Activated T-cell treated with anti-CD3 and anti-CD28 coated beads, Interleukin-2, amount 50 U/mL, for 48 hours (primary cell): ENCODE measurements at places on chromosomes 3 and 15.

DNA sequence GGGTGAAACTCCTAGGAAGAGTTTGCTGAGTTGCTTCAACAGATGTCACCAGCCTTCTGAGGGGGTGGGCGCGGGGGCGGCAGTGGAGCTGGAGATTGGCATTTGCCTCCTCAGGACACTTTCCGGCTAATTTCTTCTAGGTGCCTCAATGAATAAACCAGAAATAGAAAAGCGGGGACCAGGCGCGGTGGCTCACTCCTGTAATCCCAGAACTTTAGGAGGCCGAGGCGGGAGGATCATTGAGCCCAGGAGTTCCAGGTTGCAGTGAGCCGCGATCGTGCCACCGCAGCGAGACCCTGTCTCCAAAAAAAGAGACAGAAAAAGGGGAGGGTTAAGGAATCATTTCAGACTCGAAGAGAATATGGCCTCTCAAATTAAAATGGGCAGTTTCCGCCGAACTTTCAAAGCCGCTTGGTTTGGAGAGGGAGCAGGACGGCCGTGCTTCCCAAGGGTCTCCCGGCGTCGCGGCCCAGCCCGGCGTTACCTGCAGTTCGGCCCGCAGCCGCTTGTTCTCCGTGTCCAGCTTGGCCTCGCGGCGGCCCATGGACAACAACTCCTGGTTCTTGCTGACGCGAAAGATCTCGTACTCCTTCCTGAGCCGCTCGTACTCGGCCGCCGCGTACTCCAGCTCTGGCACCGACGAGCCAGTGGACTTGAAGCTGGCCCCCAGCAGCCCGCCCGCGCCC, 587 bp downstream of the NPHP3 start:
- DNase-seq: peak; percentile 24

DNA sequence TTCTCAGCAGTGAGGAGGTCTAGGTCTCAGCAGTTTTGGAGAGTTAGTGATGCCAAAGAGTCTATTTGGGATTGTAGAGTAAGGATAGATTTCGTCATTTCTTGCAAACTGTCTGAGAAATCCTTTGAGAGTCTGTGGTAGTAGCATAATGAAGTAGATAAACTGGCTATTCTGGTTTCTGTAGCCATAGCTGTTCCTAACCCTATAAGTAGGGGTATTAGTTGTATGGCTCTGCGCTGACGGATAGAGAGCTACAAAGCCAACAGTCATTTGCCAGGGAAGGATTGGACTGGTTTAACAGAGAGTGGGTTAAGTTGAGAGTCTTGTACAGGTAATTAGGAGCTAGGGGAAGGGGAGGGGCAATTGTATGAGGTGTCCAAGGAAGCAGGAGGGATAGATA, 50.6 kb downstream of the KLHDC8B start:
- DNase-seq: no peak

GRCh38 chr15:100650685-100651084, 48.3 kb downstream of the ASB7 start:
- no peak for DNase-seq

DNA sequence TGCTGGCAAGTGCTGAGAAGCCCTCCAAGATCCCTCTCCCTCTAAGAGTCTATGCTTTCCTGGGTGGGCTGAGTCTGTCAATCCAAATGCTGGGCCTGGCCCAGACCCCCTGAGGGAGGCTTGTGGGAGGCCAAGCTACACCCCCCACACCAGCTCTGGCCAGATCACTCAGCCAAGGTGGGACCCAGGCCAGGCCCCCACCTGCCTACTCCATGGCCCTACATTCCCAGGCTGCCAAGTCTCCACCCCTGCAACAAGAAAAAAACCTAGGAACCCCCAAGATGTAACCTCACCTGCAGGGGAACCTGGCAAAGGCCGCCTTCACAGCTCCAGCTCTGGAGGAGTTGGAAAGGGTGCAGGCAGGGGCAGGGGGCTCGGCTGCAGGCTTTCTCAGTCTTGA, 109.1 kb downstream of the CHSY1 start:
- no peak for DNase-seq

DNA sequence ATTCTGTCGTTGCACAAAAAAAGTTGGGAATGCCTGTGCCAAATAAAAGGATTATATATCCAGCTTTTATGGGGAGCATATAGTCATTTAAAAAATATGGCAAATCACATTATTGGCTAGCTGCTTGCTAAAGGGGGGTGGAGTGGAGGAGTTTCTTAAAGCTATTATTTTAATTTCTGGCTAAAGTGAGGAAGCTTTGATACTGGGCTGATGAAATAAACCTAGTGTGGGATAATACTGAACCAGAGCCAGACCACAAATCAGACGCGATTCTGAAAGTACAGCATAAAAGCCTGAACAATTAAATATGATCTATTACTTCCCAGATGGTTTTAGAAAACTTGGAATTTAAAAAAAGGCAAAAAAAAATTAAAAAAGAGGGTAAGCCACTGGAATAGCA, 14.4 kb downstream of the POLR2M start:
- DNase-seq: no peak

DNA sequence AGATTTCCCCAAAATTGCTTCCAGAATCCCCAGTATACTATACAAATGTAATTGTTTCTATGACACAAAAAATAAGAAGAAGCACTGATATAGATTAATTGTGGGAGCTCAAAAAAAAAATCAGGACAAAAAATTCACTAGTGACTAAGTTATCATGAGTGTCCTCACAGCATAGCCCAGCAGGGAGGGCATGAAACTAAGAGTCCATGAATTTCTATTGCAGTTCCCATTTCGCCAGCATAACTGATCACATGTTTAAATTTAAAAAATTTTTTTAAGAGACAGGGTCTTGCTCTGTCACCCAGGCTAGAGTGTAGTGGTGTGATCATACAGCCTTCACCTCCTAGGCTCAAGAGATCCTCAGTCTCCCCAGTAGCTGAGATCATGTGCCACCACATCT, 10.6 kb downstream of the NCEH1 start:
- DNase-seq: no peak

- no peak for DNase-seq
Observed at GRCh38 chr3:42421818-42422796, 11.7 kb upstream of the LYZL4 start.

GRCh38 chr15:65630760-65631159, 9.0 kb downstream of the SLC24A1 start:
- no peak for DNase-seq

GRCh38 chr3:14885307-14885706, 62.1 kb upstream of the NR2C2 start:
- peak; percentile 32 for DNase-seq

- DNase-seq: peak; percentile 79
Observed at GRCh38 chr3:36843065-36844051, 79.0 kb upstream of the DCLK3 start.

- no peak for DNase-seq
Observed at GRCh38 chr3:23944007-23944783, 891 bp upstream of the NR1D2 start.

DNA sequence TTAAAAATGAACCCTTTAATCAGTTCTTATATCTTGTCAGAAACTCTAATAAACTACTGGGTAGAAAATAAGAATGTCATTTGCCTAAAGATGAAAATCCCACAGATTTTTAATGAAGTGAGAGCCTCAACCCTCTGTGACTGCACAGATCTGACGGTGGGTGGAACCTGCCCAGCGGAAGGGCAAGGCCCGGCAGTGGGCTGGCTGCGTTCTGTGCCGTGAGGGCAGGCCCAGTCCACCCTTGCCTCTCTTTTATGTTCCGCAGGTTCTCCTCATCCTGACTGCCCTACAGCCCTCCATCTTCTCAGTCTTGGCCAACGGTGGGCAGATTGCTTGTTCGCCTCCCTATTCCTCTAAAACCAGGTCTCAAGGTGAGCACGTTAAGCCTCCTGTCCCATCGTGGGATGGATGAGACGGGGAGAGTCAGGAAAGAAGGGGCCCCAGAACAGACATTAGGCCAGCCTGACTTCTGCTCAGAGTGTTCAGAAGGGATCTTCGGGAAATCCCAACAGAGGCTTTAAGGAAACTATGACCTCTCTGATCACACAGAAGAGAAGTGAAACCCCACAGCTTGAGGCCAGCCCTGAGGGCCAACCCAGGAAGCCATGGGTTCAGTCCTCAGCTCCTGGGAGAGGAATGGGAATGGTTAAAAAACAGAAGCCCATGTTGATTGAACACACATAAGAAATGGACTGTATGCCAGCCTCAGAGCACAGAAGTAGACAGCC, 16.0 kb downstream of the SLC51A start:
- DNase-seq: no peak

- no peak for DNase-seq
Observed at GRCh38 chr3:27914199-27914598, 192.1 kb upstream of the EOMES start.

GRCh38 chr15:47484059-47484458, 233.2 kb upstream of the SEMA6D start:
- no peak for DNase-seq

GRCh38 chr3:52891164-52891563, 6.2 kb downstream of the STIMATE start:
- peak; percentile 62 for DNase-seq

GRCh38 chr3:153901991-153902390, 219.2 kb upstream of the ARHGEF26 start:
- no peak for DNase-seq

GRCh38 chr15:70297465-70298058, 199.8 kb upstream of the TLE3 start:
- DNase-seq: no peak

GRCh38 chr3:43024181-43024885, 45.2 kb downstream of the GASK1A start:
- peak; percentile 43 for DNase-seq

- DNase-seq: no peak
Observed at GRCh38 chr3:60399292-60399691, 852.0 kb downstream of the FHIT start.

GRCh38 chr3:194800002-194800401, 114.3 kb downstream of the FAM43A start:
- no peak for DNase-seq

DNA sequence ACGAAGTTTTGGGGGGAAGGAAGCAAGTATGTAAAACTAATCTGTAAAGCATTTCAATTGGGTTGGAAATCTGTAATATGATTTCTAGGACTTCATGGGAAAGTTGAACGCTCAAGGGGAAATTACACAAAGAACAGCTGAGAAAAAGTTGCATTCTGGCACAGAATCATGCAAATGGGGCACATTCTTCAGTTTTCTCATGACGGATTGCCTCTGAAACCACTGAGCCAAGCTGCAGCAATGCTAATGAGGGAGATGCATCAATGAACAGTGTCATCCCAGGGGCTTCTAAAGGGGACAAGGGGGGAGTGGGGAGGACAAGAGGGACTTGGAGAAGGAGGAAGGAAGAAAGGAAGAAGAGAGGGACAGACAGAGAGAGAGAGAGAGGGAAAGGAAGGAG, 291.4 kb upstream of the ATP11B start:
- no peak for DNase-seq

GRCh38 chr3:157094751-157095480, 65.0 kb downstream of the CCNL1 start:
- DNase-seq: no peak

GRCh38 chr15:62474771-62475124, 309.7 kb upstream of the C2CD4B start:
- no peak for DNase-seq

- DNase-seq: no peak
Observed at GRCh38 chr3:39065197-39065596, 13.4 kb downstream of the WDR48 start.

- DNase-seq: no peak
Observed at GRCh38 chr15:31023841-31024240, 32.4 kb upstream of the MTMR10 start.

DNA sequence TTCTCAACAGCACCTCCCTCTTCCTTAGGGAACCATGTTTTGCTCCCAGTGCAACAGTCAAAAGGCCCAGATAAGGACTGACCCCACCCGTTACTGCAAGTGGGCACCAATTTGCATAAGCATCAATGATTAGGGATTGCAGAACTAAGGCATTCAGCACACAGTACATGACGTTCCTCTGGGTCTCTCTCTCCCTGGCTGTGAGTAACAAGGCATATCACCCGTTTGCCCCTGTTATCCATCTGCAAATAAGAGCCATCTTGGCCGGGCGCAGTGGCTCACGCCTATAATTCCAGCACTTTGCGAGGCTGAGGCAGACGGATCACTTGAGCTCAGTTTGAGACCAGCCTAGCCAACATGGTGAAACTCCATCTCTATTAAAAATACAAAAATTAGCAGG, 18.8 kb downstream of the MAGI1 start:
- no peak for DNase-seq

GRCh38 chr3:128875556-128876120, 3.8 kb upstream of the ACAD9 start:
- peak; percentile 78 for DNase-seq

- no peak for DNase-seq
Observed at GRCh38 chr3:159131376-159131775, 329.5 kb downstream of the MFSD1 start.

DNA sequence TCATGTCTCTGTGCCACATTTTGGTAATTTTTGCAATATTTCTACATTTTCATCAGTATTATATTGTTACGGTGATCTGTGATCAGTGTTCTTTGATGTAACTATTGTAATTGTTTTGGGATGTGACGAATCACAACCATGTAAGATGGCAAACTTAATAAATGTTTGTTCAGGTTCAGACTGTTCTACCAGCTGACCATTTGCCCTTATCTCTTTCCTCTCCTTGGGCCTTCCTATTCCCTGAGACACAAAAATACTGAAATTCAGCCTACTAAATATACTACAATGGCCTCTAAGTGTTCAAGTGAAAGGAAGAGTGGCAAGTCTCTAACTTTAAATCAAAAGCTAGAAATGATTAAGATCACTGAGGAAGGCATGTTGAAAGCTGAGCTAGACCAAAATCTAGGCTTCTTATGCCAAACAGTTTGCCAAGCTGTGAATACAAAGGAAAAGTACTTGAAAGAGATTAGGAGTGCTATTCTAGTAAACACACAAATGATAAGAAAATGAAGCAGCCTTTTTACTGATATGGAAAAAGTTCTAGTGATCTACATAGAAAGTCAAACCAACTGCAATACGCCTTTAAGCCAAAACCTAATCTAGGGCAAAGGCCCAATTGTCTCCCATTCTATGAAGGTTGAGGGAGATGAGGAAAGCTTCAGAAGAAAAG, 952.8 kb downstream of the ROBO1 start:
- no peak for DNase-seq

DNA sequence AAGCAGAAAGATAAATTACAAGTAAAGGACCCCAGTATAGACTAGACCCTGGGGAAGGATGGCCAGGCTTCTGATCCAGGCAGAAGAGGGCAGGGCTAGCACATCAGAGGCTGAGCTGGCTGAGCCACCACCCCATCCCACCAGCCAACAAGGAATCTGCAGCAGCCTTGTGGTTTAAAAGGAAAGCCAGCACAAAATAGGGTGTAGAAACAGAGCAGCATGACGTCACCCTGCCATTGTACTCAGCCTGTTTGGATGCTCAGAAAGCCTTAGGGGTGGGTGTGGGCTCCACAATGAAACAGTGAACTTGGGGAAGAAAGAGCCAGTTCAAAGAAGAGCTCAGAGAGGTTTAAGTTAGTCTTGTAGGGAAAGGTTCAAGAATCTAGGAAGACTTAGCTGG, 28.2 kb downstream of the DUOX1 start:
- DNase-seq: peak; percentile 52
